ENCODE measurements at places on chromosomes 3 and 15. TPM values are rescaled to one million over a fixed set of nuclear protein-coding genes. Genes with fewer than 3 reads are reported as not detected.
A peak's percentile ranks its signal among the peaks of the same experiment; 100 is the strongest.

DNA sequence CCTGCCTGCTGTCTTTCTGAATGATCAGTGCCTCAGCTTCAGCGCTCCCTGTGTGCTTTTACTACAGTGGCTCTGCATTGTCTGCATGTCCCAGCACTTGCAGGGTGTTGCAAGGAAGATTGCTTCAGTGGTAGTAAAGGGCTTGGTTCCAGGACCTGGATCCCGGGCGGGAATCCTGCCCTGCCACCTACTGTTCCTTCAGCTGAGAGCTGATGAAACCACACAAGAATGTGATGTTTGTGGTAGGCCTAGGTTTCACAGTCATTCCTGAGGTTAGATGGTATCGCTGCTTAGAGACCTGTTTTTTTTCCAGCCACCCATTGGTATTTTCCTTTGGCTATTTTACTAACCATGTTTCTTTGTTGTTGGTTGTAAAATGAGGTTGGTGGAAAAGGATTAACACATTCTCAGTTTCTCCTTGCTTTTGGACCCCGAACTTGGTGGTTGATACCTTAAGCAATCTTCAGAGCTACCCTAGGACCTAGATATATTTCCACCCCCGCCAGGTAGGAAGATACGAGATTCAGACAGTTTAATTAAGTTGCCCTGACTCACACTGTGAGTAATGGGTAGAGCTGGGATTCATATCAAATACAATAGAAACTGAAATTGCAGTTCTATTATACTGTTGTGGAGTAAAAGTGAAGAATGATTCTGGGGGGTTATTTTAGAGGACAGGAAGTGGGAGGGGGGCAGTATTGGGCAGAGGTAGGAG, 11.4 kb downstream of the GPR87 start:
- no peak overlapping the region for H3K4me3 ChIP-seq
- no peaks in the 10 kb centered on the region for H3K4me1 ChIP-seq
- H3K27ac ChIP-seq, result no peak overlapping the region
- H3K27me3 ChIP-seq, result no peaks in the 10 kb centered on the region
- no peaks in the 10 kb centered on the region for H3K36me3 ChIP-seq
- DNase-seq, result no peak

- no peaks in the 10 kb centered on the region for H3K4me1 ChIP-seq
- H3K4me3 ChIP-seq, result no peak overlapping the region
- DNase-seq, result no peak
Measured at GRCh38 chr3:43046583-43046982, 59.3 kb downstream of the POMGNT2 start.

The PATL2 gene
- 0.87 TPM for total RNA-seq

DNA sequence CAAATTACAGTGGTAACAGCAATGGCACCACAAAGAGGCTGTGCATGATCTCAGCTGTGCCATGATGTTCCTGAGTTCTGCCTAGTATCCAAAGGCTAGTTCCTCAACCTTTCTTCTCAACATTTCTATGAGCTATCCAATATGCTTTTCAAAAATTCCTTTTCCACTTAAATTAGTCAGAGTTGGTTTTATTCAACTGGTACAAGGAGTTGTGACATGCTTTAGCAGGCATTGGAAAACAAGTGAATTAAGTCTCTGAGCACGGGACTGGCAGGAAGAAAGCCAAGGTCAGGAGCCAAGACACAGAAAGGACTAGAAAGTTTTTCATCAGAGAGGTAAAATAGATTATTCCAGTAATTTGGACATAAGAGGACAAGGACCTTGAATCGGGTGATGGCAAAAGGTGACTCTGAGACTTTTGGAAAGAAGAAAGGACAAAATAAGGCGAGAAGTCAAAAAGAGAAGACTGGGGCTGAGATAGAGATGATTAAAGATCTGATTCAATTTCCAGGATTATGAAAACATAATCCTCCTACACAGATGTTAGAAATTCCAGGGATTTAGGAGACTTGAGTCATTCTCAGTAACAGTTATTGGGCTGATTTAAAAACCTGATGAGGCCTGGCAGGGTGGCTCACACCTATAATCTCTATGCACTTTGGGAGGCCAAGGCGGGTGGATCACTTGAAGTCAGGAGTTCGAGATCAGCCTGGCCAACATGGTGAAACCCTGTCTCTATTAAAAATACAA, 36.1 kb downstream of the PBRM1 start:
- H3K36me3 ChIP-seq, result no peaks in the 10 kb centered on the region
- no peak for DNase-seq
- H3K27ac ChIP-seq, result no peak overlapping the region
- no peaks in the 10 kb centered on the region for H3K4me1 ChIP-seq

DNA sequence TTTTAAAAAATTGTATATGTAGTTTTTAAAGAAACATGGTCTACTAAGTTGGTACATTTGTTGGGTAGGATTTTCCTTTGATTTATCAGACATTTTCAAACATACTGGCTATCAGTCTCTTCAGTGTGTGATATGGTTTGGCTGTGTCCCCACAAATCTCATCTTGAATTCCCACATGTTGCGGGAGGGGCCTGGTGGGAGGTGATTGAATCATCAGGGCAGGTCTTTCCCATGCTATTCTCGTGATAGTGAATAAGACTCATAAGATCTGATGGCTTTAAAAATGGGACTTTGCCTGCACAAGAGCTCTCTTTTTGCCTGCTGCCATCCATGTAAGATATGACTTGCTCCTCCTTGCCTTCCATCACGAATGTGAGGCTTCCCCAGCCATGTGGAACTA, 121.9 kb downstream of the ABI3BP start:
- no peak for DNase-seq
- H3K4me1 ChIP-seq, result no peaks in the 10 kb centered on the region
- no peaks in the 10 kb centered on the region for H3K27me3 ChIP-seq
- no peak overlapping the region for H3K27ac ChIP-seq

The FES gene
- 23.1 TPM for total RNA-seq

GRCh38 chr3:53938645-53939044, 47.0 kb upstream of the SELENOK start:
- peak; percentile 64 for DNase-seq
- no peaks in the 10 kb centered on the region for H3K27me3 ChIP-seq
- no peaks in the 10 kb centered on the region for H3K36me3 ChIP-seq
- H3K4me3 ChIP-seq, result no peak overlapping the region
- H3K4me1 ChIP-seq, result no peaks in the 10 kb centered on the region
- H3K27ac ChIP-seq, result no peak overlapping the region

GRCh38 chr15:101244036-101244781, 7.6 kb downstream of the CHSY1 start:
- no peaks in the 10 kb centered on the region for H3K27me3 ChIP-seq
- peak overlapping the region; percentile 56 for H3K27ac ChIP-seq
- H3K4me3 ChIP-seq, result no peak overlapping the region
- H3K36me3 ChIP-seq, result no peaks in the 10 kb centered on the region
- DNase-seq, result no peak

- peak; percentile 11 for DNase-seq
- no peak overlapping the region for H3K27ac ChIP-seq
- no peaks in the 10 kb centered on the region for H3K27me3 ChIP-seq
- H3K4me1 ChIP-seq, result no peaks in the 10 kb centered on the region
- H3K4me3 ChIP-seq, result no peak overlapping the region
Measured at GRCh38 chr3:53821631-53822121, 24.5 kb downstream of the CHDH start.

DNA sequence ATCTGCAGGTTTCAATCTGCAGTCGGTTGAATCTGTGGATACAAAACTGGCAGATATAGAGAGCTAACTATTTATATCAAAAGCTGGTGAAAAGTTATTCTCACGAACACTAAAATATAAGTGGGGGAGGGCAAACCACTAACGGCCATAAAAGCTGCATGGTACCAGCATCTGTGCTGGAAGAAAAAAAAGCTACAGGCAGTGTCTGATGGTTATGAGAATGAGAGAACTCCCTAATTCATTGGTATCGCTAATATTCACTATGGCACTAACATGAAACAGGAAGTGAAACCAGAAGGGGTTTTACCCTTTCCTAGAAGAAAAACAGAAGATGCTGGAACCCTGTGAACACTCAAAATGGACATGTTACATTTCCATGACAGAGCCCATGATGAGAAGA, 15.9 kb downstream of the CEP70 start:
- H3K4me3 ChIP-seq, result no peak overlapping the region
- no peaks in the 10 kb centered on the region for H3K27me3 ChIP-seq
- DNase-seq, result no peak
- no peak overlapping the region for H3K27ac ChIP-seq

The LRRC31 gene
- 0.19 TPM for total RNA-seq
